ENCODE measurements at places on chromosomes 4 and X.

GRCh38 chr4:78749972-78750727 lies 26.0 kb upstream of the BMP2K start:
- DNase-seq: no peak

- no peak for DNase-seq
Measured at GRCh38 chr4:184932343-184932742, 85.9 kb upstream of the HELT start.

DNA sequence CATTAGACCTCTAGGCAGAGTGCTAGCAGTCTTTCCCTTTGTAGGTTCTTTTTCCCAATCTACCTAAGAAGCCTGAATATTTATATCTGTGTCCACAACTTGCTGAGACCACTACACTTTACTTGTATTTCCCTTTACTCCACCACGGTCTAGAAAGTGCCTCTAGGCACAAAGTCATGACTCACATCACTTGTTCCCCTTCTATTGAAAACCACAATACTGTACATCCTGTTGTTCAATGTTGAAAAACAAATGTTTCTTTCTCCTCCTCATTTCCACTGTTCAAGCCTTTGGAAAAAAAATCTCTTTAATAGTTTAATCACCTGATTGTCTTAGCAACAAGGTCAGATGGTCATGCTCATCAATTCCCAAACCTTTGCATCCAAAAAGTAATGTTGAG lies 326.7 kb downstream of the GUCY2F start:
- DNase-seq: no peak

DNA sequence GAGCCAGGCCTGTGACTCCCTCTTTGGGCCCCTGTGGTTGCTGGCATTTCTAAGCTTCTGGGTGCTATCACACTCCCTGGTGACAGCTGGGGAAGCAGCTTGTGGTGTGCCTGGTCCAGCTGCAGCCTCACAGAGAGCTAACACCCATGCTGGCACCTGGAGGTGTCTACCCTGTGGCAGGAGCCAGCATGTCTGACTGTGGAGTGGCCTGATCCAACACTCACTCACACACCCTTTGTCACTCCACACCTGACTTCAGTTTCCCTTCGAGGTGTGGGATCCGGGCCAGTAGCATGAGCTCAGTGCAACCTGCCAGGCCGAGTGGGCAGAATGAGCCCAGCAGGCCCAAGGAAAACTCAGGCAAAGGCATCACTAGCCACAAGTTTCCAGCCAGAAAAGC lies 67.5 kb downstream of the TECRL start:
- no peak for DNase-seq

GRCh38 chr4:142463206-142463605 lies 382.9 kb downstream of the INPP4B start:
- no peak for DNase-seq

DNA sequence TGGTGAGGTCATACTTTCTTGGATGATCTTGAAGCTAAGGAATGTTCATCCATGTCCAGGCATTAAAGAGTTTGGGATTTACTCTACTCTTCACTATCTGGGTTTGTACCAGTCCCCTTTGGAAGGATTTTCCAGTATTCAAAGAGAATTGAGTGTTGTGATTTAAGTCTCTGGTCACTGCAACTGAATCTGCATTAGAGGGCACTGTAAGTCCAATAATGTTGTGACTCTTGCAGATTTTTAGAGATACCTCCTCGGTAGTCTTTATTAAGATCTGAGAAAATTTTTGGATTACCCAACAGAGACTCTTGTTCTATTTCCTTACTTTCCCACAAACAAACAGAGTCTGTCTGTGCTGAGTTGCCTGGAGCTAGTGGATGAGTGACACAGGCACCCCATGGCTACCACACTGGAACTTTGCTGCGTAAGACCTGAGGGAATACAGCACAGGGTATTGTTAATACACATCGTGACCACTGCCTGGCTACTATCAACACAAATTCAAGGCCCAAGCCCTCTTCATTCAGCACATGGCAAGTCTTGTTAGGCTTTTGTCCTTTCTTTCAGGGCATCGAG lies 357.1 kb upstream of the KLHL4 start:
- DNase-seq: no peak

Measured in T1000 (cell line).